ENCODE measurements at places on chromosomes 2 and 18.
A peak's percentile ranks its signal among the peaks of the same experiment; 100 is the strongest.

DNA sequence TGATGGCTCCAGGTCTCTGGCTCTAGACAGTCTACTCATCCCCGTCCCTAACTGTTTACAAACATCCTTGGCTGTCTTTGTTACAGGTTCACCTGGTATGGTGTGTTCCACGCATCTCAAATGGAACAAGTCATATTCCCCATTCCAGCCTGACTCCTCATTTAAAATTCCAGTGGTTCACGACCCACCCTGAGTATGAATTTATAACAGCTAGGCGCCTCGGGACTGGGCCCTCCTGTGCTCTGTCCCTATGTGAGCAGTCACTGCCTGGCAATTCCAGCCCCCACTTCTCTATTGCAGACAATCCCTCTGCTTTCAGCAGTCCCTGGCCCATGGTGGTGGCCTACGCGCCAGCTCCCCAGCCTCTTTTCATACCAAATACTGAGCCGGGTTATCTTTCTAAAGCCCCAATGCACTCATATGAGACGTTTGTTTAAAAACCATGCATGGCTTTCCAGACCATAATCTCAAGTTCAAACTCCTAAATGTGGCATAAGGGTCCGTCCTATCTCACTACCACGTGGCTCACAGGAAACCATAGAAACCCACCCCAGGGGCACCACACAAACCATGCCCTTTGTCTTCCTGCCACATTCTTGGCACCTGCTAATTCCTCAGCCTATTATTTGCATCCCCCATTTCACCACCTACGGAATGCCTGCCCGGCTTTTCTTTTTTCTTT, 1.6 kb downstream of the SERPINB8 start:
- no peak for DNase-seq

DNA sequence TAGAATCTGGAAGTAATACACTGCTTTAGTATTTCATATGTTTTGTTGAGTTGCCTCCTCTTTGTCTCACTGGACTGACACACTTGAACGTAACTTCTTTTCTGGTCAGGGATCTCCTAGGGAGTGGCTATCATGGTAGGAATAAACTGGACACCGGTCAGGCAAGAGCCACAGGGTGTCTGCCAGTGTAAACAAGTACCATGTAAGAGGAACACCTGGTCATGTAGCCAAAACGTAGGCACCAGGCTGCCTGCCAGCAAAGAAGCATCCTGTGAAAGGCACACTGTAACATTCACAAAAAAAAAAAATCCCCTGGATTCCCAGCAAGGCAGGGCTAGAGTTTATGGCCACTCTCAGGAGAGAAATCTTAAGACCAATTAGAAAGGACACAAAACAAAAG, 372.8 kb upstream of the RND3 start:
- no peak for DNase-seq

GRCh38 chr2:47767880-47768609, 14.9 kb upstream of the MSH6 start:
- DNase-seq, result peak; percentile 48

DNA sequence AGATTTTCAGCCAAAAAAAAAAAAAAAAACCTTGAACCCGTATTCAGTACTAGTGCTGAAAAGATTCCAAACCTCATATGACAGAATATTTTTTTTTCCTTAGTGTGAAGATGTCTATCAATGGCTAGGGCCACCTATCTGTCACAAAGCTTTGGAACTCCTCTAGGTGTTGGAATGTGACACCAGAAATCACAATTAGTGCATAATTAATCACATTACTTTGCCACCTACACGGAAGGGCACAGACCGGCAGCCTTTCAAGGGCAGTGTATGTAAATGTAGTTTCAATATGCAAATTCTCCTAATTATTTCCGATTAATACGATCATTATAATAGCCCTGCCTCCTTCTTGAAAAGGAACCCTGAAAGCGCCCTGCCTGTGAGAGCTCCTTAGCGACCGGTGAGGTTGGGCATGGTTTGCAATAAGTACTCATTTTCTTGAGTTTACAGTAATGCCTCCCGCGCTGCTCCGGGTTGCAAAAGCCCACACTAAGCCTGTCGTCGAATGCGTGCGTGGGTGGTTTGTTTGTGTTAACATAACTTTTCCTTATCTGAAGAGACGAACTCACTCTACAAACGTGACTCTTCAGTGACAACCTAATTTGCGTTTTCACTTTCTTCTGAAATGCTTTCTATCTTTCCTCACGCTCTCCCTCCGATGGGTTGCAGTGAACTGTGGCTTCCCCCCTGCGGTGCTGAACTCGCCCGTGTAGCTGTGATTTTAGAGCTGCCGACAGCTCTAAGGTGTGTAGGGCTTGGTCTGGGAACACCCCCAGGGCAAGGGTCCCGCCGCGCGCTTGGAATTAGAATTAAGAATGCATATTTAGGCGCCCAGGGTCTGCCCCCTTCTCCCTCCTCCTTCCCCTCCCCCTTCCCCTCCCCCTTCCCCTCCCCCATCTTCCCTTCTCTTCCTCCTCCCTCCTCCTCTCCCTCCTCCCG, 765 bp upstream of the ID2 start:
- peak; percentile 85 for DNase-seq
